ENCODE measurements at places on chromosomes 3 and 15.

DNA sequence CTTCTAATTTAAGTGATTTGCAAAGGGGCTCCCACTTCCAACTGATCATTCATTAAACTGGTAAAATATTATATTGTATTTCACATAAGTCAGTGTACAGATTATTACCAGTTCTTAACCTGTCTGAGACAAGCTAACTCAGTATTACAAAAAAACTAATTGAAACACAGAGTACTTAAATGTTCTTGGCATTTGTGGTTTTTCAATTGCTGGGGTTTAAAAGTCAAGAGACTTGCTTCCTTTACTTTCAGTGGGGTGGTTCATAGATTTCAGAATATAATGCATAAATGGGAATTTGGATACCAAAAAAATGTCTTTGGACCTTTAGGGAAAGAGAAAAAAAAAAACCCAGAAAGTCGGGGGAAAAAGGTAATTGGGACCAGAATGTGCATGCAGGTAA is 85.0 kb downstream of the ATP10A start:
- no peak for DNase-seq

DNA sequence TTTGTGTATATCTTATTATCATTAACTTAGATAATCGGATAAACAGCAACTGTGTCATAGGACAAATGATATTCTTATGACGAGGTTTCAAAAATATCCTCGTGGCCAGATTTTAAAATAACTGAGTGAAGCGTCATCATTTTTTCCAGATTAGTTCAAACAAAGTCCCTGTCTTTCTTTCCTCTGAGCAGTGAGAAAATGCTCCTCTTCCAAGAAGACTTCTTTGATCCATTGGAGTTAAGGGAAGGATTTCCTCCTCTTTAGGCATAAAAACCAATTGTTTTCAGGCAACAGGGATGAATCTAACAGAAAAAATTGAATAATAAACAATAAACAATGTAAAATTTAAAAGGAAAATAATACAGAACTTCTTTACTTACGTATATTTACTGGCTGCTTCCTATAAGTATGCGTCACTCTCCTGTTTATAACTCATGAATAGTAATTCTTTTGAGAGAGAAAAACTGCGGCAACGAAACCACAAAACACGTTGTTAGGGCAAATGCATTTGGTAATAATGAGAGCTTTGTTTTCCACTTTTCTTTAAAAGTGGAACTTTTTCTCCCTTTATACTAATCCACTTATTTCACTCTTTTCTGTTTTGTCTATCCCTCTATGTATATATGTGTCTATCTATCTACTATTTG is 419.4 kb upstream of the ONECUT1 start:
- DNase-seq: no peak

DNA sequence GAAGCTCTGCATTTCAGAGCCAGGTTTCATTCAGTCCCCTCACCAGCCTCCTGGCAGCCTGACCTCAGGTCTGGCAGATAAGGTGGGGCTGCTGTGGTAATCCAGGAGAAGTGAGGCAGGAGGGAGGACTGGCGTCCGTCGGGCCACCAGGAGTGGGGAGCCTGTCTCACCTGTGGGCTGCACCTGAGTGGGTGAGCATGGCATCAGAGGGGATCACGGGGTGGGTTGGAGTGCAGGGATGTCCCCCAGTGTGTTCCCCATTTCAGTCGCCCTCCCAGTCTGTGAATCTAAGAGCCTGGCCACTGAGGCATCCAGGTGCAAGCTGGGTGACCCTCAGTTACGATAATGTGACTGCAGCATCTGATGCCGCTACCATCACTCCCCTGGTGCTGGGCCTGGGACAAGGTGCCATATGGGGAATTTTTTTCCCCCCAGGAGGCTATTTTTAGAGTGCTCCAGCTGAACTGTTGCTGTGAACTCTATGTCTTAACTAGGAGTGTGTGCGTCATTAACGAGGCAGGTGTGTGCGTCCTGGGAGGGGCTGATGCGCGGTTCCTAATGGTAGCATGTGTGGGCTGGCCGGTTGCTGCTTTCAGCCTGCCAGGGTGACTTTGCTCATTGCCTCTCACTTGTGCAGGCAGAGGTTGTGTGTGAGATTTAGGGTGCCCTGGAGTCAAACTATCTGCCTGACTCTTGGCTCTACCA is 165.2 kb downstream of the SLCO3A1 start:
- no peak for DNase-seq

DNA sequence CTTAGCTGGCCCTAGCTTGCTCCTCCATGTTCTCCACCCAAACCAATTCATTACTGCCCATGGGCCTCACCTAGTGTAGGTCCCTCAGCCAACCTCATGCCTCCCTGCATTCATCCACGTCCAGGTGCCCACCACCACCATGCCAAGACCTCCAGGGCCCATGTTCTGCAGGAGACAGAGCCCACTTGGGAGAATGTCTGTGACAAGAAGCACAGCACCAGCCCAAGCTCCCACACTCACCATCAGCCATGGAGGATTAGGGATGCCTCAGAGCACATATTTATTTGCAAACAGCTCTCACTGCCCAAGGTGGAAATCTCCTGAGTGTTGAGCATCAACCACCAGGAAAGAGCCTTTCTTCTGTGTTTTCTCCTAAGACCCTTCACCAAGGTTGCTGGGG is 43.4 kb upstream of the ACAN start:
- no peak for DNase-seq

DNA sequence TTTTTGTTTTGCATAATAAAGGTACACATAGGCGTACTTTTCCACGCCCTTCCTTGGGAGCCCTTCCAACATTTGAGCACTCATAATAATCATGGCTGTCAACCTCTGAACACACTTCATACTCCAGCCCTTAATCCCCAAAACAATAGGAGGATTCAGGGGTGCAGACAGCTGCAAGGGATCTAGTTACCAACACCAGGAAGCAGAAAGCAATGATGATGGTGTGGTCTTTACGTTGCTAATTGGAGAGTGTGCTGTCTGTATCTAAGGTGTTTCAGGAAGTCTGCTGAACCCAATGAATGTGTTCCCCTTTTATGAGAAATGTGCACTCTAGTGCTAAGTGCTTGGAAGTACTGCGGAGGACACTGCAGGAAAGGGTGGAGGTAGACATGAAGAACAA is 60.3 kb upstream of the PDZRN3 start:
- no peak for DNase-seq

DNA sequence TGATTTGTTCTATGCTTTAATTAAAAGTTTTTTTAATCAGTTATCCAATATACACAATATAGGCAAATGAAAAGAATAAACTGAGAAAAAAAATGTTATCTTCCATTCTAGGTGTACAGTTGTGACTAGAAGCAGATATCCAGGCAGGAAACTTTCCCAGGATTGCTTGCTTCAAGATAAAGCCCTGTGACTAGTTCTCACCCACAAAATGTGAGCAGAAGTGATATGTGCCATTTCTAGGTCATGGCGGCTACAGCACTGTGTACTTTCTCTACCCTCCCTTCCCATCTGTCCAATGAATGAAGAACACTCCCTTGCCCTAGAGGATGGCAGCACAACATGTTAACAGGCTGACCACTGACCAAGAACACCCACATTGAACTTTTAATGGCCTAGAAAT is 110.5 kb upstream of the STT3B start:
- DNase-seq: no peak

DNA sequence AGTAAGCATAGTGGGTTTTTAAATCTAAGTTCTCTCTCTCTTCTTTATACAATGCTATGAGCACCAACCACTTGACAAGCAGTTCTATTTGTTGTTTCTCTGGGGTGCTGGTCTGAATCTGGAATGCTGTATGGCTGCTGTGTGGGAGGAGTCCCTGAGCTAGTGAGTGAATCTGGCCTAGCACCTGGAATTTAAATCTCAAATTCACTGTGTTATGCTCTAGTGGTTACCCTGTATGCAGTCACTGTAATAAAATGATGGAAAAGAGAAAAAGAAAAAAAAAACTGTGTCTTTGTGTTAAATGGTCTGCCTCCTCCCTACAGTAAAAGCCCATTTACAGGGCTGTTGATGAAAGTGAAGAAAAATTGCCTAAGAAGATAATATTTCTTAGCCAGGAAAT is 155.0 kb downstream of the ATP8B4 start:
- no peak for DNase-seq

DNA sequence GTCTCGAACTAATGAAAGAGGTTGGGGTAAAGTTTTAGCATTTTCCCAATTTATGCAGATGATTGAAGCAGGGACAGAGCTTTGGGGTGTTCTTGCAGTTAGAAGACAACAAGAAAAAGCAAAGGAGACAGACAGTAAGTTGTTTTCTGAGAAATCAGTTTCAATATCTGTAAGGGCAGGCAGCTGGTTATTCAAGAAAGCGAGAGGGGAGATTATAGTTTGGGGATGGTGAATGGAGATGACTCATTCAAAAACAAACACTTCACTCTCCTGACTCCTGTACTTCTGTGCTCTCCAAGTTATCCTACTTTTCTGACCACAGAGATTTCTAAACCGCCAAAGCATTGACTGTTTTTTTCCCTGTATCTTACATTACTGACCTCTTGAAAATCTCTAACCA is 352.0 kb downstream of the GAP43 start:
- DNase-seq: peak; percentile 51

- no peak for DNase-seq
These were observed 233.7 kb downstream of the SLCO3A1 start for GRCh38 chr15:92087211-92087610.

- DNase-seq: no peak
These were observed 57.9 kb downstream of the ADCY5 start for GRCh38 chr3:123390865-123391600.

- no peak for DNase-seq
These were observed 890 bp downstream of the CHRD start for GRCh38 chr3:184380627-184381260.

GRCh38 chr3:100002599-100003350 is 111.5 kb downstream of the FILIP1L start:
- DNase-seq: no peak

DNA sequence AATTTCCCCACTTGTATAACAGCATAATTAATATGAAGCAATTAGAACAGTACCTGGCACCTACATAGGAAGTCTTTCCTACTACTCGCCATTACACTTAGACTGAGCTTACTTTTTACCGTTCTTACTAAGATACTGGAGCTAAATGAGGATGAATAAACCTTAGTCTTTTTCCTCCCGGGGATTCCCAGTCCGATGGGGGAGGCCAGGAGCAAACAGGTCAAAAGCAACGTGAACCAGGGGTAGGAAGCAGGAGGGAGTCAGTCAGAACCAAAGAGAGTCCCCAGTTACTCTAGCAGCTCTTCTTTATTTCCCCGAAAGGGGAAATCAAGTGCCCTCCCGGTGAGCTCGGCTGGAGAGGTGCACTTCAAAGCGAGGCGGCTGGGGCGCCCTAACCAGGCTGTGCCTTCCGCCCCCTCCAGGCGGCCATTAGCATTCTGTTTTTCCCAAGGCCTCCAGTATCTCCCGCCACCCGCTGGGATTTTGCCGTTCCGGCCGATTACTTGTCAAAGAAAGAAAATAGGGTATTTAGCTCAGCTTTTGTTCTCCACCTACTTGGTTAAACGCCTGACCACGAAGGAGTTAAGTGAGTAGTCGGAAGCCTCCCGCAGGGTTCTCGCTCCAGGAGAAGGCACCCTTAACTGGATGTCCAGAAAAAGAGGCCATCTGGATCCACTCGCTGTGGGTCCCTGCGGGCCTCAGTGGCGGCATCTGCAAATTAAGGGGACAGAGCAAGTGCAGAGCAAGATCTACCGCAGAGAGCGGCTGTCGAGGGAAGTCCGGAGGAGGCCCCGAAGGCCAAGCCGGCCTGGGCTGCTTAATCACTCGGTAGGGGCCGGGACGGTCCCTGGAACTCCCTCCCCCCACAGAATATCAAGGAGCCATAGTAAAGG is 6.3 kb upstream of the EOMES start:
- no peak for DNase-seq

DNA sequence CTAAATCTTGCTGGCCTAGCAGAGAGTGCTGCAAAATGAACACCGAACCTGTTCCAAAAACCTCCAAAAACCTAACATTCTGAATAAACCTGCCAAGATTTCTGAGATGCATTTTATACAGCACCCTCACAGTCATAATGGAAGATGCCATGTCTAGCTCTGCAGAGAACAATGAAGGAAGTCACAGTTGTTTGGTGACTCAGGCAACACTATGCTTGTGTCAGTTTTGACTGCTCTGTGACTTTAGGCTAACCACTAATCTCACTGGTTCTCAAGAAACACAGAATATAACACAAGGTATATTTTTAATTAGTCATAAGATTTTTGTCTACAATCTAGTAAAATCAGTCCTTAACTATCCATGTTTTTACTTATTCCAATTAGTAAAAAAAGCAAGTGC is 606.6 kb downstream of the TBL1XR1 start:
- DNase-seq: no peak

DNA sequence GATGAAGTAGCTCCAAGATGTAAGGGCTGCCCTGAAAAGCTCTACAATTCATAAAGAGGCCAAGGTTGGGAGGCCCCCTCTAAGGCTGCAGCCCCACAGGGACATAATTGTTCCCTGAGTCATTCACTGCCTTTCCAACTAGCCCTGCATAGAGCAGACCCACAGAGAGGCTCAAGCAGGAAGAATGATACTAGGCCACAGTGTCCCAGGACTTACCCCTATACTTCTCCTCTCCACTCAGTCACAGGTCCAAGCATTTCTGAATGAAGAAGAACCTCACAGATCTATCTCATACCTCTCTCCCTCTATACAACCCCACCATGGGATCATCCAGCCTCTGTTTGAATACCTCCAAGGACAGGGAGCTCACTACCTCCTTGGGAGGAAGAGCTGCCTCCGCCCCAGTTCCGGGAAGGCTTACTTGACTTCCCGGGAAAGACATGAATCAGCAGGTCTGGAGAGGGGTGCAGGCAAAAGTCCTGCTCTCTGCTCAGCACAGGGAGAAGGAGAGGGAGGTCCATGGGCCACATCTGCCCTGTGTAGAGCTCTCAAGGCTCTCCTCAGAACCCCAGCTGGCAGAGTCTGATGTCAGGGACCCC is 6.9 kb upstream of the SKIC8 start:
- no peak for DNase-seq

DNA sequence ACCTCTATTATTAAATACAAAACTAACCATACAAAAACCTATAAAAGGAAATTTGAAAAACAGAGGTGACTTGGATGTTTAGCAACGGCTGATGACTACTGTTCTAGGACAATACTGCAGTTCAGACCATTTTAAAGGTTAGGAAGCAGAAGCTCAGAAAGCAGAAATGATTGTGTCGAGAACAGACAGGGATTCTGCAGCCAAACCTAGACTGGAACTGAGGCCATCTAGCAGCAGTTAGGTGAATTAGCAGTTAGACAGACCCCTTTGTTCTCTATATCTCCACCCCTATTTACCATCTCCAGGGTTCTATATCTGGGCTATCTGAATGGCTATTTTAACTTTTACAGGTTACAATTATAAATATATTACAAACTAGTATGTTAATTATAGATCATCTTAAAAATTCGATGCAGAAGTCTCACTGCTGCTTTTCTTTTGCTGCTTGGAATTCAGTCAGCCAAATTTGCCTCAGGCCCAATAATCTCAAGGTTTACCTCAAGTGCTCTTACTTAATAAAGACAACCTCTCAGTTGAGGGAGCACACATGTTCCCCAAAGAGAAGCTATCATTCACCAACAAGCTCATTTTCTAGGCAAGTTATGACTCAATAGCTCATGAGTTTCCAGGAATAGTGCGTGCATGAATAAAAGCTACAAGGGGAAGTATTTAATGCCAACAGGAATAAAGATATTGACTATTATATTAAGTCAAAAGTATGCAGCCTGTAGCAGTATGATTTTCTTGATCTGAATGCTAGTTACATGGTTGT is 9.3 kb upstream of the IL1RAP start:
- DNase-seq: no peak

Data from GM06990 (cell line).